CD4-positive, alpha-beta T cell treated with Interleukin-15 for 4 hours (primary cell): ENCODE measurements at places on chromosomes 6 and 20.

DNA sequence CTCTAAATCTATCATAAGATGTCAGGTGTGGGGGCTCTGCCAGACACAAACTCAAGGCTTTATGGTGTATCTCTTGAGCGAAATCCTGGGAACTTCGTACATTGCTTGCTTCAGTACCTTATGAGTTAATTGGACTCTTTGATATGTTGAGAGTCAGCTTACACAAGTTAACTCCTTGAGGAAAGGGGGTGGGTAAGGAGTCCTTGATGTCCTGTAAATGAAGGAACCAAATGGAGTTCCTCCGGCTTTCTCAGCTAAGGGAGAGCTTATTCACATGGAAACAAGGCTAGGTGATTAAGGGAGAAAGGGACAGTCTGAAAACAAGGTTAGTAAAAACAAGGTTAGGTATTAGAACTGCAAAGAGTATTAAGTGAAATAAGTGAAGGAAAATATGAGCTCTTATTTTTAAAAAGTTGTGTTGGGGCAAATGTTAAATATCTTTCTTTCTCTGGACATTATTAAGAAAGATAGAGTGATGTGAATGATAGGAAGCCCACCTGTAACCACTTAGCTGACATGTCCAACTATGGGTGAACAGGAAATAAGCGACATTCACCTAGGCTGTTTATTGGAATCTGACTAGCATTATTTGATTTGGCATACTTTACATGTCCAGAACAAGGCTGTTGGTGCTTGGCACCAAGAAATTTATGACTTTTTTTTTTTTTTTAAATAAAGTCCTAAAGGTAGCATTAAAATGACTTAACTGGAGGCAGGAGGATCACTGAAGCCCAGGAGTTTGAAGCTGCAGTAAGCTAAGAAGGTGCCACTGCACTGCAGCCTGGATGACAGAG, 26.5 kb downstream of the GTF2H5 start:
- no peak for DNase-seq

- peak; percentile 66 for DNase-seq
These were observed 97.2 kb upstream of the MAP7 start for GRCh38 chr6:136647363-136647852.

DNA sequence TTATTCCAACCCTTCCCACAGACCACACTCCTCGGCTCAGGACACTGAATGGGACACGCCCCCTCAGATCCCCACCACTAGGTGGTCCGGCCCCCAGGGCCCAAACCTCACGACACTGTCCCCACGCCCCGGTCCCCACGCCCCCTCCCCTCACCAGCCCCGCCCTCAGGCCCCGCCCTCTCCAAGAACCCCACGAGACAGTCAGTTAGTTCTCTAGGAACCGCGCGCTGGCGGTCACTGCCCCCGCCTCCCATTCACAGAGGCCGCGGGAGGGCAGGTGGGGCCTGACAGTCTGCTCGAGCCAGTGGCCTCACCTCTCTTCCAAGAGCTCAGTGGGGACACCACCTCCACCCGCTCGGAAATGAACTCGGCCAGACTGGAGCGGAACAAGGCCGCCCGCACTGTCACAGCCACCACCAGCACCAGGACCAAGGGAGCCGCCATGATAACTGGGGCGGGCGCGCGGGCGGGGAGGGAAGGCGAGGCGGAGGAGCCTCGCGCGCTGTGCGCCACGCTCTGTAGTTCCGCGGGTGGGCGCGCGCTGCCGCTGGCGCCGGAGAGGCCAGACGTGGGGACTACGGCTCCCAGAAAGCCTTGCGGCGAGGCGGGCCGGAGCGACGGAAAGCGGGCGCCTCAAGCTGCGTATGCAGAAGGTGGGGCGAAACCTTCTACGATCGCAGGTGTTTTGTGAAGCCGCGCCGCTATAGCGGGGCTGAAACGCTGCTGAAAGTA, at the start of gene PIGU:
Gene PIGU (minus strand): TSS at position 451 of the 732 bp plus-strand sequence. CDS start 7 bp downstream, at position 444.
- DNase-seq = peak; percentile 94

- DNase-seq = no peak
These were observed 163.6 kb downstream of the SYNDIG1 start for GRCh38 chr20:24633026-24633425.

DNA sequence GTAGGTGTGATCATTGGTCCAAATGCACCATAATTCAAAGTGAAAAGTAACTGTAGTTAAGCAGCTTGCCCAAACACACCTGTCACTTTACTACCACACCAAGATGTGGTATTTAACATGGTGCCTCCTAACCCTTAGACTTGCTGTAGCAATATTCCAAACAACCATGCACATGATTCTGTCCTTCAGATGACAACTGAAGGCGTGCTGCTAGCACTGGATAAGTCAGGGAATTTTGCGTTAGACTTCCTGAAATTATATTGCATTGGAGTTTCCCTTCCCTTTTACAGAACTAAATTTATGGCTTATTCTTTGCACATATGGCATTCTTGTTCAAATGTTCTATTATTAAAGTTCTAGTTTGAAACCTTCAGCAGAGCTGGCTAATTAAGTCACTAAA, 106.2 kb downstream of the ARHGAP18 start:
- no peak for DNase-seq

DNA sequence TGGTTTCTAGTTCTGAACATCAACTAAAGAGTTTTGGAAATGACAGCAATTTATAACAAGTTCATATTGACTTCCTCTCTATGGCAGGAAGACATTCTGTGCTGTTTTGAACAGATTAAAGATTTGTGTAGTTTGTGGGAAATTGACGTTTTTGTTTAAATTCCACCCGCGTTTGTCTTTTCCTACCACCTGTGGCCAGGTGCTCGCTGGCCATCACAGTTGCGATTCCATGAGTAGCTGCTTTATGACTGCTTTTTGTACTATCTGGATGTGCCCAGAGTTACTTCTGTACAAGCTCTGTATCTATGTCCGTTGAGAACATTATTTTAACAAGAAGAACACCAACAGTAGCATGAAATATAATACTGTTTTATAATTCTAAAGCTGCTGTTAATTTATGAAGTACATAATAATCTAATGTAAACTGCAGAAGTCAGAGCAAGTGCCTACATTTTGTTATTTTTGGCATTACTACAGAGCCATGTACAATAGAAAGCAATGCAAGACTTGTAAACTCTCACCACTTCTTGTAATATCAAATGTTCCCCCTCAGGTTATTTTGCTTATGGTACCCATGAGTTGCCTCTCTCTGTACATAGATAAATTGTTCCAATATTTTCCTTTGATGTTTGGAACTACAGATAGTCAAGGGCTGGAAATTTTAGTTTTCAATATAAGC, 33.5 kb downstream of the ZBTB2 start:
- no peak for DNase-seq

DNA sequence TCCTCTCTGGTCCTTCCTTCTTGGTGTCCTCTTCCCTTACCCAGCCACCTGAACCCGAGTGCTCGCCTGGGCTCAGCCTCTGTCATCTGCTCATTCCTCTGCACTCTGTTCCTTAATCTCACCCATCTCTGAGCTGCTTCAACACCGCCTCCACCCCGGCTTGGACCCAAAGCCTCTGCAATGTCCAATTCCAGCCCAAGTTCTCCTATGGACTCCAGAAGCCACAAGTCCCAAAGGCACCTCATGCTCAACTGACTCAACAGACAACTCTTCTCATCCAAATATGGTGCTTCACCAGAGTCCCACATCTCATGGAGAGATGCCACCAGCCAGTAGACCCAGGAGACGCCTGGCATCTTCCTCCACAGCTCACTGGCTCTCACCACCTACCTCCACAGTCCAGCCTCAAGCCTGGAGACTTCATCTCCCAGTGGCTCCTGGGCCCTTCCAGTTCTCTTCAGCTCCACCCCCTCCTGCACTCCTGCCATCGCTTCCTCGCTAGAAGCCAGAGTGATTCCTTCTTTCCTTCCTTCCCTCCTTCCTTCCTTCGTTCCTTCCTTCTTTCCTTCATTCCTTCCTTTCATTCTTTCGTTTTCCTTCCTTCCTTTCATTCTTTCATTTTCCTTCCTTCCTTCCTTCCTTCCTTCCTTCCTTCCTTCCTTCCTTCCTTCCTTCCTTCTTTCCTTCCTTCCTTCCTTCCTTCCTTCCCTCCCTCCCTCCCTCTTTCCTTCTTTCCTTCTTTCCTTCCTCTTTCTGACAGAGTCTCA, 40.9 kb upstream of the NNAT start:
- DNase-seq = no peak

DNA sequence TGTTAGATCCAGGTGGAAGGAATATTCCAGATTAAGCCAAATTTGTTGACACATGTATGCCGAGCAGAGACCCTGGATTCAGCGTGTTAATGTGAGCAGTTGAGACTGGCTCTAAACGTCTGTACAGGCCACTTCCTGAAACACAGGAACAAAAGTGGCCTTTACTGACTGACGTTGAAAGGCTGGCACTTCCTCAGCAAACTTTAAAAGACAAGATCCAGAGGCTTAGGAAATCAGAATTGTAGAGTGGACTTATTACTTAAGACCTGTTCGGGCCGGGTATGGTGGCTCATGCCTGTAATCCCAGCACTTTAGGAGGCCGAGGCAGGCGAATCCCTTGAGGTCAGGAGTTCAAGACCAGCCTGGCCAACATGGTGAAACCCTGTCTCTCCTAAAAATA, 125.7 kb upstream of the ARID1B start:
- no peak for DNase-seq

GRCh38 chr20:15267935-15268334, 930.5 kb upstream of the FLRT3 start:
- no peak for DNase-seq

DNA sequence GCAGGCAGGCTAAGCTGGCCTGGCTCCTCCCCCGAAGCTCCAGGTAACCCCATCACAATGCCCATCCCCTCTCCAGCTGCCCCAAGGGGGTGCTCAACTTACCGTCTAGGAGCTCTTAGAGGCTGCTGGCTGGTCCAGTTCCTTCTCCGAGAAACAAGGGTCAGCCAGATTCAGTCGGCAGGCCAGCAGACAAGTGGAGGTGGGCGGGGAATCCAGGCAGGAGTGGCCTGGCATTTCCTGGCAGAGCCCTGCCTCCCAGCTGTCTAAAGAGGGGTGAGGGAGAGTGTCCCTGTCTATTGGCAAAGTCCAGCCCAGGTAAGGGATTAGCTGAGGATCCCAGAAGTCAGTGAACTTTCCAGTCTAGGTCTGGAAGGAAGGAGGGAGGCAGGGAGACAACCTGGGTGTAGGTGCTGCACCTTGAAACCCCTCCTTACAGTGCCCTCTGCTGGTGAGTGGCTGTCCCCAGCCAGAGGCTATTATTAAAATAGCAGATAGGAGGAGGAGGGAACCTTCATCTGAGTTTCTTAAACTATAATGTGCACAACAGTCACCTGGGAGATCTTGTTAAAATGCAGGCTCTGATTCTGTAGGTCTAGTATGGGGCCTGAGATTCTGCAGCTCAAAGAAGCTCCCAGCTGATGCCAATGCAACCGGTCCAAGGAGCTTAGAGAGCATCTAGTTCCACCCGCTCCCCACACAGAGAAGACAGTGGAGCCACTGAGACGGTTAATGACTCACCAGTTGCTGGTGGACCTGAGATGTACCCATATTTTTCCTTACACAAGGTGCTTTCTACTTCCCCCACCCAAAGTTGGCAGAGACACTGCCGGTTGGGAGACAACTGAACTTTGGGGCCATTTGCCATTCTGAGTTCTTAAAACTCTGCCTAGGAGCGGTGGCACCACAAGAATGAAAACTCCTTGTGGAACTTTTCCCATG, at the start of gene UNC5CL:
Gene UNC5CL (minus strand): TSS at position 162 of the 939 bp plus-strand sequence. CDS start 4,147 bp downstream, outside the sequence.
- DNase-seq = peak; percentile 52

GRCh38 chr20:53891306-53891894, 179.0 kb downstream of the BCAS1 start:
- no peak for DNase-seq

DNA sequence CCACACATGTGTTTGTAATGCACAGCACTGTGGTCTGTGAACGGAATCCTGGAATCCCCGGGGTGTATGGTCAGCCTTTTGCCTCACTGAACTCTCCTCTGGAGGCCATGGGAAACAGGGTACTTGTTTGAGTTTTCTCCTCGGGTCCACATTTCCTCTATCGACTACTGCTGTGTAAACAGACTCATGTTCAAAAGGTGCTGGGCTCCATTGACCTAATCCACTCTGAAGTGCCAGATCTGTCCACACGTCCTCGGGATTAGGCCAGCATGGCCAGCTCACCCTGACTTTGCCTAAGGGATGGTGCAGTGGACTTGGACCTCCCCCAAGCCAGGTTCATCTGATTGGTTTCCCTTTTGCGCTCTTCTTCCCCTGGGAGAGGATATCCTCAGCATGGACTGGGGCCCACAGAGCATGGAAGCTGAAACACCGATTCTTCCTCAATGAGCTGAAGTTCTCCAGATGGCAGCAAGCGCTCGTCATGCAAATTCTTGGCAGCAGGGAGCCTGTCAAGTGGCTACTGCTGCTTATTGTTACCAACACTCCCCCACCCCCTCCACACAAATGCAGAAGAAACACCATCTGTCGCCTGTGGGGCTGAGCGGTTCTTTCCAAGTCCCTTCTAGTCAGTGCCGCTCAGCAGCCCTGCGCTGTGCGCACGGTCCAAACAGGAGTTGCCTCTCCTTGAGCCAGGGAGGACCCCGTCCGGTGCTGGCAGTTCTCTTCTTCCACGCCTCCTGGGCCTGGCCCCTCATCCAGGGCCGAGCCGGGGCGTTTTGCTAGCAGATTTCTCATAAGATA, 292.6 kb upstream of the MARCKS start:
- DNase-seq = no peak

DNA sequence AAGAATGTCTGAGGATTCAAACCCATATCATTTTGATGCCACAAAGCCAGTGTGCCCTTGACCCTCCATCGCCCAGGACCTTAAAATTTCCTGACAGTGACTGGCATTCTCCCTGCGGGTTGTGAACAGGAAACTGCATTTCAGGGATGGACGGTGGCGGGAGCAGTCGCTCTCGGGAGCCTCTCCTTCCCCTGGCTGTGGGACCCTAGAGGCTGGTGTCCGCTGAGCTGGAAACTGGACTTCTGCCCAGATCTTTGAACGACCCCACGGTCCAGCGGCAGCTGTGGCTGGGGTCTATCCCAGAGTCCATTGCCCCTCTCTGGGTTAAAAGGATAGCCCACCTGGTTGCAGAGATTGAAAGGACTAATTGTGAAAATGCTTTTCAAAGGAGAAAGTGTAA, 1.4 kb upstream of the SEC63 start:
- DNase-seq = no peak

DNA sequence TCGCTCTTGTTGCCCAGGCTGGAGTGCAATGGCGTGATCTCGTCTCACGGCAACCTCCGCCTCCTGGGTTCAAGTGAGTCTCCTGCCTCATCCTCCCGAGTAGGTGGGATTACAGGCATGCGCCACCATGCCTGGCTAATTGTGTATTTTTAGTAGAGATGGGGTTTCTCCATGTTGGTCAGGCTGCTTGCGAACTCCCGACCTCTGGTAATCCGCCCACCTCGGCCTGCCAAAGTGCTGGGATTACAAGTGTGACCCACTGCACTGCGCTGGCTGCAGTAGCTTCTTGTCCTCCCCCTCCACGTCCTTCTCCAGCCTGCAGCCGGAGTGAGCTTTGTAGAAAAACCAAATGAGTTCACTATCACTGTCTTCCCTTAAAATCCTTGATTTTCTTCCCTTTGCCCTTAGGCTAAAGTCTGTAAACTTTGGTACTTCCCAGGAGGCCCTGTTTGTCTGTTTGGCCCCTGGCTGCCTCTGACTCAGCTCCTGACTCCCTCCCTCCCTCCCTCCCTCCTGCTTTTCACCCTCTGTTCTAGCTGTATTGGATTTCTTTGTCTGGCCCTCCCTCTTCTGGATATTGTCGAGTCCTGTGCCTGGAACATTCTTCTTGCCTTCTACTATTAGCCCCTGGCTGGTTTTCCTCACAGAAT, 12.9 kb downstream of the PARD6B start:
- DNase-seq = no peak
